Stimulated activated CD4-positive, alpha-beta T cell treated with anti-CD3 and anti-CD28 coated beads, Interleukin-2, amount 100 ng/mL, for 48 hours (primary cell): ENCODE measurements at places on chromosomes 2 and 18.

DNA sequence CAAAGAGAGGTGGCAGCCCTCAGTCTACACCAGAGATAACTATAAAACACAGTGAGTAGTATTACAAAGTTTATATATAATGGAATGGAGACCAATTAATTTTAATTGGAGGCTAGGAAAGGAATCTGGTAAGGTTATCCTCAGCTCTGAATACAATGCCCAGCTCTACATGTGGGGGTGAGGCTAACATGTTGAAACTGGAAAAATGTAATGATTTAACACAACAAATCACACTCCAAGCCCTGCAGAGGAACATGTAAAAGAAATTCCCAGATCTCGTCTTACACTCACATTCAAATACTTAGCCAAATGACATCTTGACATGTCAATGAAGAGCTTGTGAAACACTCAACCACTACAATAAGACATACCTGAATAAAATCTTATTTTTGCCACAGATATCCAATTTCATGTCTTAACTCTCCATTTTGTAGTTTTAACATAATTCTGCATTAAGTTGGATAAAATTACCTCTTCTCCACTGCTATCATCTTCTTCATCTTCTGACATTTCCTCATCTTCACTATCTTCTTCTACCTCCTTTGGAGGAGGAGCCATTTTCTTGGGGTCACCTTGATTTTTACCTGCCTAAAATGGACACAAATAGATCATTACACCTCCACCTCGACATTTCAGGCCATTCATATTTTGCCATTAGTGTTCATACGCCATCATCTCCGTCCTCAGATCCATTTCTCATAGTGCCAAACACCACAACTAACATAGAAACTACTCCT lies 1.4 kb downstream of the NCL start:
- DNase-seq = no peak

DNA sequence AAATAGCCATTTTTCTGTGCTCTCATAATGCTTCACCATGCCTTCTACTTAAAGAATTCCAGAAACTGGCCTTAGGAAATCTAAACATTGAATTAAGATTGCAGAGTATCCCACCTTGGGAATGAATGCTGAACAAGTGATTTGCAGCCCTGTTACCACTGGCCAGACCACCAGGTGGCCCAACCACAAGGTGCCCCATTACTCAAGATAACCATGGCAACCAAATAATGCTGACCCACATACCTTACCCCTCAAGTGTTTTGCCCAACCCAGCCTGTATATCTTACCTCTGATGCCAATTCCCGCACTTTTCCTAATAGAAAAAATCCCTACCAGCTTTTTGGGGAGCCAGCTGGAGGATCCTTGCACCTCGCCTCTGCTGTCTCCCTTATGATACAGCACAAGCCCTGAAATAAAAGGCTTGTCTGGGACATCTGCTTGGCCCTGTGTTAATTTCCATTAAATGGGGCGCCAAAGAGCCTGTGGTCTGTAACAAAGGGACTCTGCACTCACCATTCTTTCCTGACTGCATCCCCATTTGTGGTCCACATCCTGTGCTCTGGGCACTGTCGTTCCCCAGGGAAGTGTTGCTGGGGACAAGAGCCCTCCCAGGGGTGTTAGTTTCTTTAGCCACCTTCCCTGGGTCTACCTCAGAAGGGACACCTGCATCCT lies 17.3 kb upstream of the KCNF1 start:
- no peak for DNase-seq

DNA sequence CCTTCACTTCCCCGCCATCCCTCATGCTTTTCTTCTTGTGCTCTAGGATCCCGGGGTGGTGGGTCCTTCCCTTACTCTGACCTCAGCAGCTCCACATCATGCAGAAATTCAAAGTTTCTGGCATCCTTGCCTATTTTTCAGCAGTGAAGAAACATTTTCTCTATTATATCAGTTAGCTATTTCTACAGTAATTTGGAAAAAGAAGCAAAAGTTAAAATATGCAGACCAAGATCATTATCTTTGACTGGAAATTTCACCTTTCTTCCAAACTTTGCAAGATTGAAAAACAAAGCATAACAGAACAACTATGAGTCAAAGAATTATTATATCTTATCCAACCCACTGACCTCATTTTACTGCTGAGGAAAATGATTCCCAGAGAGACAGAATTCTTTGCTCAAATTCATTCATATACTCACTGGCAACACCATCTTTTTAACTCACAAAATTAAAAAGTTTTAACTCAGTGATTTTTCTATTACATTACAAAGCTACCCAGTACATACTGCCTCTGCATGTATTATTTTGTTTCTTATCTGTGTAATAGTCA lies 40.5 kb downstream of the ANTXR1 start:
- no peak for DNase-seq

GRCh38 chr2:204680576-204680975 lies 135.3 kb downstream of the PARD3B start:
- no peak for DNase-seq

GRCh38 chr2:83368461-83368860 lies 1090.6 kb downstream of the SUCLG1 start:
- DNase-seq = no peak

GRCh38 chr2:129055824-129056223 lies 737.2 kb upstream of the HS6ST1 start:
- no peak for DNase-seq

GRCh38 chr2:234911271-234911670 lies 40.5 kb upstream of the SH3BP4 start:
- no peak for DNase-seq

DNA sequence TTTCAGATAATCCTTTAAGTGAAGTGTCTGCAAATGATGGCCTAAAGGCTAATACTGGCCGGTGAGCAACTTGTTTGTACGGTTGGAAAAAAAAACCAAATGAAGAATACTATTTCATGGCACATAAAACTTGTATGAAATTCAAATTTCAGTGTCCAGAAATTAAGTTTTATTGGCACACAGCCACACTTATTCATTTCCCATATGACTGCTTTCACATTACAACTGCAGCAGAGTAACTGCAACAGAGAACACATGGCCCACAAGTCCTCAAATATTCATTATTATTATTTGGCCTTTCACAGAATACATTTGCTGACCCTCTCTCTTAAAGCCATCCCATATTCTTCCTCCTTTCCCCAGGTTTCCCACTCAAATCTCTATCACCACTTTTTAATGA lies 1268.6 kb downstream of the LRP1B start:
- no peak for DNase-seq

DNA sequence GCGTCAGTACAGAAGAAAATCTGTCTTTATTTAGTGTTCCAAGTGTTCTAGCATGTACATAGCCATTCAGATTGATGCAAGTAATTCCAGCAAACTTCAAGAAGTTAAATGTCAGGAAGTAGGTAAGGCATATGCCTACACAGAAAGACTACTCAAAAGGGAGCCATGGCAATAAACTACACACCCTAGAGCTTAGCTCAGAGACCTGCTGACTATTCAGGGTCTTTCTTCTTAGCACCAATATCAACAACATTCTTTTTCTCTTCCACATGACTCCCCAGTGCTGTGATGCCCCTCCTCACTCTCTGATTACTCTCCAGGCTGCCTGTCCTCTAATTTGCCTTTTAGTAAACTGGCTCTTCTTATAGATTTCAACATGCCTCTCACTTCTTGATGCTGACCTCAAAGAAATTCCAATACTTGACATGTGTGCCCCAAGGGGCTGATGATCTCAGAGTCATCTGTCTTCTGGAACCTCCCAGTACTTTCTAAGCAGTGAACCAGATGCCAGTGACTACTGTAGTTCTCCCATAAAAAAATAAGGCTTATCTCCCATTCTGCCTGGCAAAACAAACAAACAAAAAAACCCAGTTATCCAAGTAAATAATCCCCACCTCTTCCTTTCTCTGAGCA lies 909.2 kb upstream of the FANCL start:
- no peak for DNase-seq
